ENCODE measurements at places on chromosomes 3 and 15.

DNA sequence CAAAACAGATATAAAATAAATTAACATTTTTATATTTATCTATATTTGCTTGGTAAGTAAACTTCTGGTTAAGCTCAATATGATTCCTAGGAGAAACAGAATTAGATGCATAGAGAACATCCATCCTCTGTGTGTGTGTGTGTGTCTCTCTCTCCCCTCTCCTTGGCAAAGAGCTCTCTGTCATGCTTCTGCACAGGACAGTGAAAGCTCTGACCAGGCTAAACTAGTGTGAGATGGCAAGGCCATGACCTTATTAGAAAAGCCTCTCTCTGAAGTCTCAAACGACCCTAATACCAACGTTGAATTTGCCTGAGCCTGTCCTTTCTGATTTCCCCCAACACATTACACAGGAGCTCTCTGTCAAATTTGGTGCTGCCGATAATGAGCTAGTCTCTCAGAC lies 746.0 kb downstream of the VGLL3 start:
- DNase-seq = no peak

DNA sequence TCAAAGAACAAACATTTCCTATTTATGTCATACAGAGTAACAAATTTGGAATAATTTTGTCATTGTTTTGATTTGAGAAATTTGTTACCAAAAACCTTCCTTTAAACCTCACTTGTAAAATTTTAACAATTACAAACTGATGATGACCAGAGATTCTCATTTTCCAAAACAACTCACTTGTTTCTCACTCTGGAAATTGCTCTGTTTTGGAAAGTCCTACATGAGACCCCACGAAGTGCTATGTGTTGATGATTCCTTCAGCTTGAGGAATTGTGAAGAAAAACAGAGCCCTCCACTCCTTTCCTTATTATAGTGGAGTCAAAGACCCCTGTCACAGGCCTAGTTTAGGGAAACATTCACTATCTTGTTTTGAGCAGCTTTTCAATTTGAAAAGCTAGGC lies 157.6 kb upstream of the RASGRP1 start:
- DNase-seq = no peak

DNA sequence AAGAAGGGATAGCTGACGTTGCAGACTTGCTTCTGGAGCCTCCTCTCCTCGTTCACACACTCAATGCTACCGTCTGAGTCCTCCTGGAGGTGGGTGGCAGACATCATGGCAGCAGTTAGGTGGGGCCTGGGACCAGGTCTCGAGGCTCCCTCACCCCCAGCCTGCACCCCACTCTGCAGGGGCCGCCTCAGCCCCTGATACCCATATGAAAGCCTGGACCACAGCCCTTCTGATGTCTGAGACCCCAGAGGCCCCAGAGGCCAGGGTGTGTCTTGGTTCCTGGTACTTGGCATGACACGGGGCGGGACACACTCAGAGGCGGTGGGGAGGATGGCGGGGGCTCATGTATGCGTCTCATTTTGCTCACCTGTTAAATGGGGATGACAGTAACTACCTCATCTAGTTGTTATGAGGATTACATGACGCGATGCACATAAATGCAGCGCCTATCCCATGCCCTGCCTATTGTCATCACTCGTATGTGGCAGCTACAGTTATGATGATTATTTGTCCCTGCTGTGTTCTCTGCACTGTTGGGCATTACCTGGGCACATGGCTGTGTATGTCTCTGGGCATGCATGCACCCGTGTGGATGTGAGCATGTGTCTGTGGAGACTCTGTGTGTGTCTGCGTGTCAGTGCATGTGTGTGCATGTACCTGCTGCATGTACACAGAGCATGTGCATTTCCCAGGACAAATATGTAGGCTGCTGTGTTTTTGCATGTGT lies 39.9 kb downstream of the FEM1B start:
- DNase-seq = no peak

DNA sequence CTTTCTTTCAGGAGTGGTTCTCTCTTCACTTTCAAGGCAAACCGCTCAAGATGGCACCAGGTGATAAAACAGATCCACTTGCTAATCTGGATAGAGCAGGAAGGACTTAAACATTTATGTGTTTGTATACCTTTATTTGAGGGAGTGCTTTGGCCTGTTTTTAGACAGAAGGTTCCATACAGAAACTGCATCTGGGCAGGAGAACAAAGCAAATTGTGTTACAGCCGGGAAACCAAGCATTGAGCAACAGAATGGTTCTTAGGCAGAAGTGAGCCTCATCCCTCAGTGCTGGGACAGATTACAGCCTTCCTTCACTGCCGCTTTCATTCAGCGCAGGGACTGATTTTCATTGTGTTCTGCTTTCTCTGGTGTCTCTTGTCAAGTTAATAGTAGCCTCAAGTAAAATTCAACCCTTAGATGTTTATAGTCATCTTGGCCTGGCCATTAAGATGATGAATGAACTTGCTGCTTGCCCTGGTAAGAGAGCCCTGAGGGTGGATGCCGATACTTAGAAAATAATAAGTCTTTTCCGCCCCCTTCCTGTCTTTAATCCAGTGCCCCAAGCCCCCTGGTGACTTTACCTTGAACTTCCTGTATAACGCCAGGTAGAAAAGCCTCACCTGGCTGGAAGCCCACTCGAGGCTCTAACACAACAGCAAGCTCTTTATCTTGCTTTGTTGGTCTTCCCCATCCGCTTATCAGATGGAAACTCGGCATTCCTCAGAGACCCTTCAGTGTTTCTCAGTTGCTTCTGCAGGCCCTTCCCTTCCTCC lies 168.0 kb upstream of the CTDSPL start:
- DNase-seq = no peak

DNA sequence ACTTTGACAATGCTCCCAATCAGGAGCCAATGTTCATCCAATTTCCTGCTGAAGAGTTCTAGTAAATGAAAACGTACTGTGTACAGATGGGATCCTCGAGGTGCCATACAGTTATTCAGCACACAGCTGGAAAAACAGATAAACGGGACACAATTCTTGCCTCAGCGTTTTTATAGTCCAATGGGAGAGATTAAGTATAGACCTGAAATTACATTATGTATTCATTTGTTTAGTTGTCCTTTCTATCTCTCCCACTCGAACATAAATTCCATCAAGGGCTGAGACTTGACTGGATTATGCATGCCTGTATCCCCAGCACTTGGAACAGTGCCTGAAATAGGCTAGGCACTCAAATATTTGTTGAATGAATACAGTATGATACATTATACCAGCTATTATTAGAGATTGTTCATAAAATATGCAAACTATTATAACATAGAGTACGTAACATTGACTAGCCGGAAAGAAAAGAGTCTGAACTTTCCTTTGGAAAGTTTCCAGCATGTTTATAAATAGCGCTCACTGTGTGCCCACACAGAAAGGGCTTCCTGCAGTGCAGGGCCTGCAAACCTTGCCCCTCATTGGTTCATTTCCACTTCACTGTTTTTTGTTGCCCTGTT lies 27.4 kb upstream of the SNTN start:
- no peak for DNase-seq

- DNase-seq = no peak
These were observed 378.3 kb upstream of the RGMA start for GRCh38 chr15:93467337-93467736.

GRCh38 chr15:80942746-80943565 lies 46.7 kb downstream of the MESD start:
- no peak for DNase-seq

DNA sequence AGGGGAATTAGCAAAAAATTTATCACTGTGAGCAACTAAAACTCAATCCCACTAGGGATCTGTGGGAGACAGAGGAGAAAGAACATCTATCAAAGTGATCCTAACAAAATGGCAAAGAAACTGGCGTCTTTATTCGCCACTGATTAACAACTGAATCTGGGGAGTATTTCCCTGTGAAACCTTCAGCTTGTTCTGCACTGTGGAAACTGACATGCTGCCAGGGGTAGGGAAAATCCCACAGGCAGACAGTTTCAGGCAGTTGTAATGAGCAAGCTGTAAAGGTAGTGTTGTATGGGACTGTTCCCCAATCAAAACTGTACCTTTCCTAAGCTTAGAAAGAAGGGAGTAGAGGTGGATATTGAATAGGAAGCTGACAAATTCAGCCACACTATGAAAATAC lies 611.7 kb downstream of the VGLL3 start:
- no peak for DNase-seq

- DNase-seq = no peak
These were observed 44.9 kb upstream of the PLXNA1 start for GRCh38 chr3:126937973-126938372.

- DNase-seq = no peak
These were observed 1.0 kb upstream of the CEP70 start for GRCh38 chr3:138594935-138595610.

DNA sequence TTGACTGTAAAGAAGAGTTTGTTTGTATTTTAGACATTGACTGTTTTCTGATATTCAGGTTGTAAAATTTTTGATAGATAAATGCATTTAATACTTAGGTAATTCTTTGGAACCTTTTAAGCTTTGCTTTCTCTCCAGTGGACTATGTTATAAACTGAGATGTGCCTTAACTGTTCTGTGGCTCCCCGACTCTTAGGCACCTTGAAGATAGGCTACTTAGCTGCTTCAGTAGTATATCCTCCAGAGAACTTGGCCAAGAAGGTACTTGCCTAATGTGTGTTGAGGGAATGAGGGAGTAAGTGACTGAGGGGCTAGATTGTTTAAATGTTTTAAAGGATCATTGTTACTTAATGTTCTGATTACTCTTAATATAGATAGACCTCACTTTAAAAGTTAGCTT lies 141.3 kb upstream of the LRRFIP2 start:
- no peak for DNase-seq

DNA sequence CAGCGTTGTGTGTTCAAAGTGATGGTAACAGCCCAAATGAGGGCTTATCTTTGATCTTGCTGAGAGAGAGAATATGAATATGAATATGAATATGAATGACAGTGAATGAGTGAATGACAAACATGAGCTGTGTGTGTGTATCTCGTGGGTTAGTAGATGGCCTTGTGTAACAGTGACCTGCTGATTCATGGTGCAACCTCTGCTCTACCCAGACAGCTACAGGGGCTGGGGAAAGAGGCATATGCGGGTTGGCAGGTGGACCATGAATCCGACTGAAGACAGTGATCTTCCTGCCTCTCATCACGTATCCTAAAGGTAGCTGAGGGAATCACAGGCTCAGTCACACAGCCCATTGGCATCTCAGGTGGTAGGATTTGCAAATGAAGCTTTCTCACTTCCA lies 58.2 kb downstream of the CHDH start:
- DNase-seq = no peak

DNA sequence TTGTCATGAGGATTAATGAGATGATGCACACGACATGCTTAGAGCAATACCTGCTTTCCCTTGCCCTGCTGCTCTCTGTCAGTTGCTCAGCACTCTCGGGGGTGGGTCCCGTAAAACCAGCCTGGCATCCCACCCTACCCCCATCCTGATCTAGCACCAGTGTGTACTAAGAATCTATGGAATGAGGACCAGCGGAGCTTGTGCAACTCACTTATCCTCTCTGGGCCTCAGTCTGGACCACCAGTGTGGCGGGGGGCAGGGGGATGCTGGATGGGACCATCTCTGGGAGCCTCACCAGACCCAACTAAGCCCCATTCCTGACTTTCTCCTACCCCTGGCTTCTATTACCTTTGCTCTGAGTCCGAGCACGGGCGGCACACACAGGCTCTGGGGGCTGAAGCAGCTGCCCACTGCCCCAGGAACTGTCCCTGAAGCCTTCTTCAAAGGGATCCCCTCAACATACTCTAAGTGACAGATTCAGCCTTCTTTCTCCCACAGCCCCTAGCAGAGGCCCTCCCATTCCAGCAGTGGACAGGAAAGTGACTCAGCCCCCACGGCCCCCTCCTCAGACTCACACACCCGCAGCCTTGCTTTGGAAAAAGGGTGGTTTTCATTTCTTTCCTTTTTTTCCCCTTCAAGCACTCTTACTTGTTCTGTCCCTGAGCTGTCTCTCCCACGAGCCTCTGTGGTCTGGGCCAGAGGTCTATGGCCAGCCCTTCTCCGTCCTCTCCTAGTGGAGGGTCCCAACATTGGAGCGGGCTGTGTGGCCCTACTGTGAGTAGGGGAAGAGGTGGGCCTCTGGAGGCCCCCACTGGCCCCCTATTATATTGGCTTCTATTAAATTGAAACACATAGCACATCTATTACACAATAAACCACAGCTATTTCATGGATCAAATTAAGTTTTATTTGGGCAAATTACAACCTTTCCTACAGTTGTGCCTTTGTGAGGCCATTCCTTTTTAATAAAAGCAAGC lies 100.3 kb downstream of the SMAD6 start:
- DNase-seq = no peak

DNA sequence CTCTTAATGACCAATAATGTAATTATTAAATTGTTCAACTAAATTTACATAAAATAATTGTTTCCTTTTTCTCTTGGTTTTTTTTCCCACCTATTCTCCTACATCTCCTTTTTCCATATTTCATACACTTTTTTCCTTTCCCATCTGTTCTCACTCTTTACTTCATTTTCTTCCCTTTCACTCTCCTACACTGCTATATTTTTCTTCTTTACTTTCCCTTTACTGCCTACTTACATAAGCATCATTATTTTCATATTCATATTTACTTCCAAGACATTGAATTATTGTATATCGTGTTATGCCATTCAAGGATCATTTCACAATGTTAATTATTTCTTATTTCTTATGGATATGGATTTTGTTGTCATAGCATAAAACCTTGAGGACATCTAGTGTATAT lies 1275.6 kb downstream of the NSUN3 start:
- no peak for DNase-seq

DNA sequence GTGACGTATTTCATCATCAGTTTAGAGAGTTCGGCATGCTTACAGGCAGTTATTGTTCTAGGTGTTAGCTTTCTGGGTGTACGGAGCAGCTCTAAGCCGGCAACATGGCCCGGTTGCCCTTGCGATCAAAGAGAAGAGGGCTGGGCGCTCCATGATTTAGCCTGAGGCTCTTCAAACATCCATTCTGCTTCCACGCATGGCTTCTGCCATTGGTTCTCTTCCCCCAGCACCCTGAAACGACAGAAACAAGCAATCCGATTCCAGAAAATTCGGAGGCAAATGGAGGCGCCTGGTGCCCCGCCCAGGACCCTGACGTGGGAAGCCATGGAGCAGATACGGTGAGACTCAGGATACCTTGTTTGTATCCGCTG lies 574 bp downstream of the NGRN start:
- DNase-seq = peak; percentile 46

- DNase-seq = no peak
These were observed 124.6 kb upstream of the GBE1 start for GRCh38 chr3:81886081-81886480.

- no peak for DNase-seq
These were observed 175.6 kb downstream of the MFSD1 start for GRCh38 chr3:158977497-158977896.

DNA sequence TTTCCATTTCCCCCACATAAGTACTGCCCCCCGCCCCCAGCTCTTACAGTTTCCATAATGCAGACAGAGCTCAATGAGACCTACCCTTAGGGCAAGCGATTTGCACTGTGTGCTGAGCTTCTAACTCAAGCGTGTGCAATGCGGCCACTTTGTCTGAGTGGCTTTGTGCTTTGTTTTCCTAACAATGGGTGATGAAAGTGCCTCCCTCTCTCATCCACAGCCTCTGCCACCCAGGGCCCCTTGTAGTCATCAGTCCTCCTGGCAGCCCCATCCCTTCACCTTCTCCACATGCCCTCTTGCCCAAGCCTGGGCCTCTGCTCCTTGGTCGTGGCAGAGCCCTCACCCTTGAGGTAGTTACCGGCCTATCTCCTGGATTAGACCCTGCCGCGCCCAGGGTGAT lies 17.2 kb downstream of the DAPK2 start:
- DNase-seq = no peak
